ENCODE measurements at places on chromosomes 13 and 19.

DNA sequence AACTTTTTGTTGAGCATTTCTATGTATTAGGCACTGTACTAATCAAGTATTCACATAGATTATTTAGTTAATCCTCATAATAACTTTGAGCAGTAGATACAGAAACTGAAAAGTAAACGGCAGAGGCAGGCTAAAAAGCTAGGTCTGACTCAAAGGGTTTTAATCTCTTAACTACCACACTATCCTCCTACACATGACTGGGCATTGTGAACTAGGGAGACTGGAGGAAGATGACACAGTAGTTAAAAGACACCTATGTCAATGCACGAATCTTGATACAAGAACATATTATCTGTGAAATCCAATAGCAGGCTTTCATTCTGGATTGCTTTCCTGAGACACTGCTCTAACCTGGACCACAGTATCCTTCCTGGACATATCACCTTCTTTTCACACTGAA, 36.3 kb downstream of the MICU2 start:
- no peak for DNase-seq

DNA sequence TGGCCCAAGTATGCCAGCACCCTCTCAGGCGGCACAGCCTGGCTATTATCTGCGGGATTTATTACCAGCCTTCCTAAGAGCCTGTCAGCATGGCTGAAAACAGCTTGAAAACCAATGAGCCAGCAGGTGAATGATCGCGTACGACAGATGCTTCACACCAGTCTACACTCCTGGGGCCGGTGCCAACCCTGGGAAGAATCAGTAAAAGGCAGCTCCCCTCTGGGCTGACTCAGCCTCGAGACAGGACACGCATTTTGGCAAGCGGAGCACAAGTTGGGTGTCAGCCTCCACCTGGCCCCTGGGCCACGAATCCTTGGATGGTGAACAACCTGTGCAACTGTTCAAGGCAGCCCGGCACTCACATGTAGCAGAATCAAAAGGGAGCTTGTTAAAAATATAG, 15.6 kb downstream of the EMP3 start:
- no peak for DNase-seq

DNA sequence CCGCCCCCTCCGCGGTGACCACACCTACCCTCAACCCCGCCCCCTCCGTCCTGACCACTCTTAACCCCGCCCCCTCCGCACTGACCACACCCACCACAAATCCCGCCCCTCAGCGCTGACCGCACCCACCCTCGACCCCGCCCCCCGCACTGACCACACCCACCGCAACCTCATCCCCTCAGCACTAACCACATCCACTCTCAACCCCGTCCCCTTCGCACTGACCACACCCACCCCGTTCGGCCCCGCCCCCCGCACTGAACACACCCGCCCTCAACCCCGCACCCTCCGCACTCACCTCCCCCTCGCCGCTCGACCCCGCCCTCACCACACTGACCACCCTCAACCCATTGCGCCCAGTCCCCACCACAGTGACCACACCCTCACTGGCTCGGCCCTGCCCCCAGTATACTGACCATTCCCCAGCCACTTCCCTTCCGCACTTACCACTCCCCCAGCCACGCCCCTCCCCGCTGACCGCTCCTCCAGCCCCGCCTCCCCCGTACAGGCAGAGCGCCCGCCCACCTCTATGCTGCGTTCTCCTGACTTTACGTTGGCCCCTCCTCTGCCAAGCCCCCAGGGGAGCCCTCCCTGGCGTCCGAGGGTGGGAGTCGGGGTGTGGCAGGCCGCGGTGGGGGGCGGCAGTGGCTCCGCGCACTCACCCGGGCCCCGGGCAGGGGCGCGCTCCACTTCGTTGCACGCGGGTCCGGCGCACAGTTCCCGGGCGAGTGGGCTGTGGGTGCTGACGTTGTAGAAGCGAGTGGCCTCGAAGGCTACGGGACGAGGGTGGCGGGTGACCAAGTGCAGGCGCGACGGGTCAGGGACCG, 8.4 kb downstream of the F2RL3 start:
- peak; percentile 72 for DNase-seq

GRCh38 chr13:101627556-101627943, 175.1 kb downstream of the ITGBL1 start:
- no peak for DNase-seq

DNA sequence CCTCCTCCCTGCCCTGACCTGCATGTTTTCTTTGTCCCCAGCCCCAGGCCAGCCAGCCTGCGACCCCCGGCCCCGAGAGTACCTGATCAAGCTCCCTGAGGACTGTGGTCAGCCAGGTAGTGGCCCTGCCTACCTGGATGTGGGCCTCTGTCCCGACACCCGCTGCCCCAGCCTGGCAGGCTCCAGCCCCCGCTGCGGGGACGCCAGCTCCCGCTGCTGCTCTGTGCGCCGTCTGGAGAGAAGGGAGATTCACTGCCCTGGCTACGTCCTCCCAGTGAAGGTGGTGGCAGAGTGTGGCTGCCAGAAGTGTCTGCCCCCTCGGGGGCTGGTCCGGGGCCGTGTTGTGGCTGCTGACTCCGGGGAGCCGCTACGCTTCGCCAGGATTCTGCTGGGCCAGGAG, 5.6 kb downstream of the CILP2 start:
- DNase-seq: no peak

DNA sequence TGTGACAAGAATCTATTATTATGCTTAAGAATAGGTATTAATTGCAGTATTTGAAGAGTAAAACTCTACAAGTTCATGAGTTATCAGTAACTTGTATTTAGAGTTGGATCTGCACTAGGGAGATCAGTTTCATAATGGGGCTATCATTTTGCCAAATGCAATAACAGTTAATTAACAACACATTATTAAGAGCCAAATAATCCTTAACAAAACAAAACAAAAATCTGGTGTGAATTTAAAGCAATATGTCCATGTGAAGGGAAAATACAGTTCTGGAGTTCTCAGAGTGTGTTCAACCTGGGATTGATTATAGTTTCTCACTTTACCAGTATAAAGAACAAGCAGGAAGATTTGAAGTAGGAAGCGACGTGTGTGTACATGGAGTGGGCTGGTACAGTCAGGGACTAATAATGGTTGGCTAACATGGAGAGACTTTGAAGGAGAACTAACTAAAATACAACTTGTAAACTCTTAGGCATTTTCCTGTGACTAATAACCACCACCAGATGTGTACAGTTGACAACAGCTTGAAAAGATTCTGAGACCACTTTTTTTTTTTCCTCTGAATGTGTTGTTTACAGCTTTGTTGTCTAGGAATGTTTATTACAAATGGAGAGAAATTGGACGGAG, 58.5 kb downstream of the POSTN start:
- no peak for DNase-seq

DNA sequence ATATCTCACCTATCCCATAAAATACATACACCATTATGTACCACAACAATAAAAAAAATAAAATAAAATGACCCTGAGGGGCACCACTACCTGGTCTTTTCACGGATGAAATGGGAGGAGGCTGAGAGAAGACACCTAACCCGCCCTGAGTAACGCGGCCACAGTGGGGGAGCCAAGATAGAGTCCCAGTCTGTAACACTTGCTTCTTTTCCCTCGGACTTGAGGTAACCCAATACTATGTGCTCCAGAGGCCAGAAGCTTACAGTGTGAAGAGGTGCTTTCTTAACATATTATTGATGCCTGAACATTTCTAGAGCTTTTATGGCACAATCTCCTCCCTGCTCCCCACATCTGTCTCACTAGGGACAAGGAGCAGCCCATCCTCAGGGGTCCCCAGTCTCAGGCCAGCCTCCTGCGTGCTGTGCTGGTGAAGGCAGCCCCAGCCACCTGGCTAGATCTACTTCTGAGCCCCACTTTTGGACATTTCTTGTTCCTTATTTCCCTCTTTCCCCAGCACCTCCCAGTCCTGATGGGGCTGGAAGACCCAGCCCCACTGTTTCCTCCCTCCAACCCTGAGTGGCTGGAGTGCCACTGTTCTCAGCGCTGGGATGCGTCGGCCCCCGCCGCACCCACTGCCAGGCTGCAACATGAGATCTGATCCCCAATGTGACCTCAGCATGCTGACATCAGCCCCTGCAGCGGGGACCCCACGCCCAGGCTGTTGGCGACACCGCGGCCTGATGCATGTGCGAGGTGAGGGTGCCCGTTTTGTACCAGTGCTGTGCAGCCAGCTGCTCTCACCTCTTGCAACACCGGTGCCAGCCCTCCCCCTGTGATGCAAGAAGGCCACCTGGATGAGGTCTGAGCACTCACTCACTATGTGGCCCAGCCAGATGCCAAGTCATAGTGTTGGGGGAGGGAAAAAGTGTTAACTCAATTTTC, 143.3 kb downstream of the DCLK1 start:
- DNase-seq: no peak

DNA sequence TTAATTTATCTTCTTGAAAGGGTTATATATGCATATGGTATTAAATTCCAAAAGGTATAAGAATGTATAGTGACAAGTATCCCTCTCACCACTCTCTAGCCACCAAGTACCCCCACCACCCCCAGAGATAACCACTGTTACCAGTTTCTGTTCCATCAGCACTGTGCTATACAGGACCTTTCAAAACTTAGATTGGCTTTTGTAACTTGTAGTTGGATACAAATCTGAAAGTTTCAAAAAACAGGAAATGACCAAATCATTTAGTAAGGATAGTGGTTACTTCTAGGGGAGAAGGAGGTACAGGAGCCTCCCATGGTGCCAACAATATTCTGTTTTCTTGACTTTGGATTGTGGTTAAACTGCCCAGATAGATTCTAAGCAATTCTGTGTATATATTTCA, 56.7 kb downstream of the AKAP11 start:
- DNase-seq: no peak

DNA sequence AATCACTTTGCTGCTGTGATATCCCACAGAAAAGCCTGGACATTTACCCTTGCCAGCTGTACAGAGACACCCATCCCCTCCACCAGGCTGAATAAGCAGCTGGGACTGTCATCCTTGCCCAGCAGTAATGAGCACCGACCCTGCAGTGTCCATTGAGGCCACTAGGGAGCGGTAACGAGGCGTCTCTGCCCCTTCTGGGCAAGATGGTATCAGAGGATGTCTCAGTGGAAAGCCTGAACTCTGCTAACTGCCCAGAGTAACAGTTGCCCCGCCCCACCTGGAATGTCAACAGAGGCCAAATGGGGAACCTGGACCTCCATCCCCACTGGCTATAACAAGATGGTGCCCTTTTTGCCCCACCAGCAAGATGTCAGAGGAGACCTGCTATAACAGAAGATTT, 22.8 kb upstream of the CEACAM20 start:
- no peak for DNase-seq

DNA sequence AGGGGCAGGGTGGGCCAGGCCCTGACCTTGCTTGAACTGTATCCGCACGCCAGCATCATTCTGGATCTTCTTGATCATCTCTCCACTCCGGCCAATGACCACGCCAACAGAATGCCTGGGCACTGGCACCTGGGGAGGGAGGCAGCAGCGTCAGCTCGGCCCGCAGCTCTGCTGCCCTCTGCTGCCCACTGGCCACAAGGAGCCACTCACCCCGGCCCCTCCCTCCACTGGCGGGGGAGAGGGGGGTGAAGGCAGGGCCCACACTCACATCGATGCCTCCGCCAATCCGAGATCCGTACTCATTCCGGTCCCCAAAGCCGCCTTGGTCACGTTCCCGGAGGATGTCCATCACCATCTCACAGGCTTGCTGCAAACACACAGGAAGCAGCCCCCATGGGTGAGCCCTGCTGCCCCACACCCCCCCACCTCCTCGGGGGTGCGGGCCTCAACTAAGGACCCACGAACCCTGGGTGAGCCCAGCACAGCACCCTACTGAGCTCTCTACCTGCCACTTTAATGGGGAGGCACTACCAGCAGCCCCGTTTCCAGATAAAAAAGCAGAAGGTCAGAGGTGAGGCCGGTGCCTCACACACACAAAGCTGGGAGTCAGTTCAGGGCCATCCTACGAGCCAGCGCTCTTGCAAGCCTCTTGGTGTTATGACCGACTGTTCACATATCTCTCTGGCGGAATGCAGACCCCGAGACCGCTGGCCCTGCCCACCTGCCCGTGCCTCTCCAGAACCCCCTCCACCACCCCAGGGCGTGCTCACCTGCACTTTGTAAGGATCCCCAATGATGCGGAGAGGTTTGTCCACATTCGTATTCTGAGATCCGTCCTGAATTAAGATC, 6.7 kb downstream of the KHSRP start:
- no peak for DNase-seq

DNA sequence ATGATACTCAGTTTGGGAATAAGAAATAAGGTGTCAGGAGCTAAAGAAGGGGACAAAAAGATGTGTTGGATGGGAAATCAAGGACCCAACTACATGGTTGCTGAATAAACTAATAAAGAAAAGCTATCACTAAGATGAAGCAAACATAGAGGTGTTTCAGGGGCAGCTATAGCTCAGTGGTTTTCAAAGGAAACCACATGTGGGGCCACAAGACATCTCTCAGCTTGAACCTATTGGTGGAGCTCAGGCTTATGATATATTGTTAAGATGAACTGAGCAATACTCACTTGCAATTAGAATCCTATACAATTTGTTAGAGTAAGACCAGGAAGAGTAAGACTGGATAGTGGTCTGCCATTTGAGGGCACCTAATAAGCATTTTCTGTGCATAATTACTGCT, 45.1 kb upstream of the SPRY2 start:
- DNase-seq: no peak

- no peak for DNase-seq
Observed at GRCh38 chr19:51392701-51393100, 2.3 kb upstream of the C19orf84 start.

GRCh38 chr13:91249861-91250260, 97.6 kb upstream of the MIR17HG start:
- no peak for DNase-seq

- DNase-seq: no peak
Observed at GRCh38 chr13:74444864-74445479, 310.8 kb upstream of the KLF12 start.
